ACHN (cell line): ENCODE measurements at places on chromosomes 6 and 20.

GRCh38 chr6:52356017-52356416 lies 5.9 kb upstream of the PAQR8 start:
- DNase-seq = no peak

GRCh38 chr20:6768228-6769140 lies 998 bp downstream of the BMP2 start:
- peak; percentile 3 for DNase-seq

DNA sequence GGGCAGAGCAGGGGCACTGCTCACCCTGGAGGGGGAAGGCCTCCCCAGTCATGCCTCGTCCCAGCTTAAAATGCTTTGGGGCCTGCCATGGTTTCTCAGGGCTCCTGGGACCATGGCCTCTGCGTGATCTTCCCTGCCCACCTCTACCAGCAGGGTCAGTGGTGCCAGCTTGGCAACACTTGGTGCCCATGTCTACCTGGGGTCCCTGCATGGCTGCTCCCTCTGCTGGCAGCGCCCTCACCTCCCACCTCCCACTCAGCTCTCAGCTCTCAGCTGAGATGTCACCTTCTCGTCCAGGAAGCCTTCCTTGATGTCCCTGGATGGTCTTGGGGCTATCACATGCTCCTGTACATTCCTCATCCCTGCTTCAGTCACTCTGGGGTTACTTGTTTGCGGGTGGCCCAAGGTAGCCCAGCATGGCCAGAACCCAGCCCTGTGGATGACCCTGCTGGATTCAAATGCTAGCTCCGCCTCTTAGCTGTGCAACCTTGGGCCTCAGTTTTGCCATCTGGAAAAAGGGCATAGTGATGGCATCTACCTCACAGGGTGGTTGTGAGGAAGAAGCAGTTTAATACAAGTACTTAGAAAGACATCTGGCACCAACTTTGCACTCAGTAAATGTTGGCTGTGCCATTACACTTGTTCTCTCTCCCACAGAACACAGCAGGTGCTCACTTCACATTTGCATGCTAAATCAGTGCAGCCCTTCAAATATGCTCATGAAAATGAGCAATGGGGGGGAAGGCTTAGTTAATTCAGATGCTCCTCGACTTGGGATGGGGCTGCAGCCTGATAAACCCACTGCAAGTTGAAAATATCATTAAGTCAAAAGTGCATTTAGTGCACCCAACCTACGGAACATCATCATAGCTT lies 53.5 kb upstream of the PTPN1 start:
- DNase-seq = no peak

GRCh38 chr6:119148098-119148824 lies 69.8 kb upstream of the FAM184A start:
- peak; percentile 71 for DNase-seq

- no peak for DNase-seq
Observed at GRCh38 chr6:75300531-75300855, 15.9 kb upstream of the TMEM30A start.

GRCh38 chr20:15921930-15922329 lies 651.3 kb downstream of the KIF16B start:
- DNase-seq = no peak

GRCh38 chr6:11782524-11782923 lies 3.9 kb upstream of the ADTRP start:
- no peak for DNase-seq

DNA sequence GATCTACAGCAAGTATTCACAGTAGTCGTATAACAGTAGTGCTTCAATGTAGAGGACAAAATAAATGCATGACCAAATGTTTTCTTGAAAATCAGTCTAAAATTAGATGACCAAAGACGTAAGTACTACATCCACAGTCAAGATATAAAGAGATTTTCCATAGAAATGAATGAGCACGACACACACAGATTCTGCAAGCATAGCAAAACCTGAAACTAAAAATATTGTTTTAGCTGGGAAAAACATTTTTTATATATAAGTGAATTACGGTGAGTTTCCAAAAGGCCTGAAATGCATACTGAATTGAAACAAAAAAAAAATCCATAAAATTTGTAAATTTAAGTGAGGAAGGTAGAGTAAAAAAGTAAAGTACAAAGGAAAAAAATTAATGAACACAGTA lies 167.8 kb upstream of the RUNX2 start:
- no peak for DNase-seq

- DNase-seq = no peak
Observed at GRCh38 chr6:110340392-110340965, 17.7 kb downstream of the METTL24 start.

DNA sequence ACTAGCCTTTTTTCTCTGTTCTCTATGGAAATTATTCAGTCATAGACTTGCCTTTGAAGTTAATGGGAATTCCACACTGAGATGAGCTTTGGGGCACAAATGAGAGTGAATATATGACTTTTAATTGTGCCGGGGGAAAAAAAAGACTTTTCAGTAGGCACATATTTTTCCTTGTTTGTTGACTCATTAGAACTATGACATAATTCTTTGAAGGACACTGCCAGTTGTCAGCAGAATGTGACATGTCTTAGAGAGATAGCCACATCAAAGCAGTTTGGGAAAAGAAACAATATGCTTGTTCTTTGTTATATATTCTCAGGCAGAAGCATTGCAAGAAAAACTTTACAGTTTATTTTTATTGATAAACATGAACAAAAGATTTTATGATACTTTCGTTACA lies 138.3 kb downstream of the COL9A1 start:
- no peak for DNase-seq

DNA sequence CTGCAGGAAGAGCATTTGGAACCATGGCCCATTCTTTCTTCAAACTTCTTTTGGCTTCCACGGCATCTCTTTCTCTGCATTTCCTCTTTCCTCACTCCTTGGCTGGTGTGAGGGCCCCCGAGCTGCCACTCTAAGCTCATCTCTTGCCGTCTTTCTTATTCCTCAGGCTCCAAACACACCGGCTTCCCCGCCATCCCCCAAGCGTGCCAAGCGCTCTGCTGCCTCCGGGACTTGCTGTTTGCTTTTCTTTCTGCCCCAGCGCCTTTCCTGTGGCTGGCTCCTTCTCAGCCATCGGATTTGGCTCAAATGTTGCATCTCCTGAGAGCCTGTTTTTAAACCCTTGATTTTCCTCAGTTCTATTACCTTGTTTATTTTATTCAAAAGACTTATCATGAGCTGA lies 172.7 kb downstream of the PACRG start:
- DNase-seq = no peak

GRCh38 chr6:24332317-24332716 lies 25.5 kb downstream of the DCDC2 start:
- peak; percentile 97 for DNase-seq

DNA sequence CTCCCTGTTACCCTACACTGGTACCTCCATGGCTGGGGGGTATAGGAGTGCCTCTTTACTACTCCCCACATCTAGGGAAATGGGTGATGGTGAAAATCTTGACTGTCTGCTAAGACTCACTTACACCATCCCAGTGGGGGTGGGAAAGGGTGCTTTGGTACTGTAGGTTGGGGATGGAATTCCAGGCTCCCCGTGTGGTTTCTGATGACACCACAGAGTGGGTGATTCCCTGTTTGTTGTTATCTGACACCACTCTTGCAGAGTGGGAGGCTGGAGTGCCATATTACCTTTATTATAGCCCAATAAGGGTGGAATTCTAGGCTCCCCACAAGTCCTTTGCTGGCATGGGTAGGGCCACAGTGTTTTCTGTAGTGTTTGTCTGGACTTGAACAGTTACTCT lies 264.6 kb upstream of the MAN1A1 start:
- DNase-seq = no peak

DNA sequence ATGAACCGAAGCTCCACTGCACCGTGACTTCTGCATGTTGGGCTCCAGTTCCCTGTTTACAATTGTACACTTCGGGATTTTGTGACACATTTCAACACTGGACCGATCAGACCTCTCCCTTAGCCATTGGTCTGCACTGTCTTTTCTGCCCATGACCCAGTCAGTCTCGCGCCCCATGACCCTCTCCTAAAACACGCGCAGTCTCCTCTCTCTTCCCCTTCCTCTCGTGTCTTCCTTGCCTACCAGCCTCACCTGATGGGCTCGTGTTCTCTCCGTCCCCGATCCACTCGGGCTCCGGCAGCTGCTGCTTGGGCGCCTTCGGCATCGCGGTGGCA lies 535 bp upstream of the ABCF1 start:
- DNase-seq = no peak

DNA sequence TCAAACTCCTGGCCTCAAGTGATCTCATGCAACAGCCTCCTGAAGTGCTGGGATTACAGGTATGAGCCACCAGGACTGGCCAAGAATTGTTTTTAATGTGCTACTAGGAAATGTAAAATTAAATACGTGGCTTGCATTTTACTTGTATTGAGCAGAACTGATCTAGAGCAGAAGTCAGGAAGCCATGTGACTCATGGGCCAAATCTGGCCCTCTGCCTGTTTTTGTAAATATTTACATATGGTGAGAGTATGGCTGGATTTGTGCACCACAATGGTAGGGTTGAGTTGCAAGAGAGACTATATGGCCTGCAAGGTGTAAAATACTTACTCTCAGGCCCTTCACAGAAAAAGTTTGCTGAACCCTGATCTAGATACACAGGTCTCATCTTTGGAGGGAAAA lies 75.8 kb downstream of the LAMP5 start:
- DNase-seq = no peak

- no peak for DNase-seq
Observed at GRCh38 chr6:167510648-167511047, 185.8 kb downstream of the TTLL2 start.

DNA sequence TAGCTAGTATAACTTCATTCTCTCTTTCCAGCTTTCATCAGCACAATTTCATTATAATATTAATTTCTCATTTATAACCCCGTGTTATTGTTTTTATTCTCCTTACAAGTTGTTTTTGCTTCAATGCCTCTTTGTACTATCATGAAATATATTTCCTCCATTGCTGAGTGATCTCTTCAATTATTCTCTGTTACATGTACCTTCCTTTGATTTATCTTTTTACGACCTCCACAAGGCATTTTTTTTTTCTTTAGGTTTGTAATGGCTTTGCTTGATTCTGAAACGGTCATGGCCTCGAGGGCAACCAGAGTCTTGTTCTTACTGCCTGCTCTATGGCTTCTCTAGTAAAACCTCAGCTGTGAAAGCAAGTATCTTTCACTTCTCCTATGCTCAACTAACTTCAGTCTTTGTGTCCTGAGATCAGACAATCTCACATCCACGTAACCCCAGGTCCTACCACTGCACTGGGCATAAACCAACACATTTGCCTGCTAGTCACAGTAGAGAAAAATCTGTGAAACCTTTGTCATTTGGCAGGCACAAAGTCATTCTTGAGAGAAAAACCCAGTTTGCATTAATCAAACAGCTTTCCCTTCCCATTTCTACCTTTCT lies 119.9 kb downstream of the UST start:
- DNase-seq = no peak

DNA sequence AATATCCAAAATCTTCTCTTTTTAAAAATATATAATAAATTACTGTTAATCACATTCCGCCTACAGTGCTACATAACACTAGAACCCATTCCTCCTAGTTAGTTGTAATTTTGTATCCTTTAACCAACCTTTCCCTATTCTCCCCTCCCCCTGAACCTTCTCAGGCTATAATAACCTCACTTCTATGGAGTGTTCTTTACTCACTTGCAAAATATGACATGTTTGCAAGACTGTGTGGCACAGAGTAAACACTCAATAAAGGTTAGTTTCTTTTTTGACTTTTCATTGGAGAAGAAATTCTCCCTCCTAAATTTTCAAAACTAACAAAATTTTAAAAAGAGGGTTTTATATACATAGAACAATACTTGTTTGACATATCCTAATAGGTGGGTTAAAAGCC lies 147.0 kb downstream of the FOXA2 start:
- DNase-seq = no peak

GRCh38 chr20:40720826-40721225 lies 31.8 kb upstream of the MAFB start:
- no peak for DNase-seq
